ENCODE measurements at places on chromosomes 11 and 22.

DNA sequence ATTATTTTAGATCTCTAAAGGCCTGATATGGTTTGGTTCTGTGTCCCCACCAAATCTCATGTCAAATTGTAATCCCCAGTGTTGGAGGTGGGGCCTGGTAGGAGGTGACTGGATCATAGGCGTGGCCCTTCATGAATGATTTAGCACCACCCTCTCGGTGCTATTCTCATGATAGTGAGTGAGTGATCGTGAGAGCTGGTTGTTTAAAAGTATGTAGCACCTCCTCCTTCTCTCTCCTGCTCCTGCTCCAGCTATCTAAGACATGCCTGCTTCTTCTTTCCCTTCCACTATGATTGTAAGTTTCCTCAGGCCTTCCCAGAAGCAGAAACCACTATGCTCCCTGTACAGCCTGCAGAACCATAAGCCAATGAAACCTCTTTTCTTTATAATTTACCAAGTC is 114.1 kb downstream of the SERGEF start:
- no peak for DNase-seq

DNA sequence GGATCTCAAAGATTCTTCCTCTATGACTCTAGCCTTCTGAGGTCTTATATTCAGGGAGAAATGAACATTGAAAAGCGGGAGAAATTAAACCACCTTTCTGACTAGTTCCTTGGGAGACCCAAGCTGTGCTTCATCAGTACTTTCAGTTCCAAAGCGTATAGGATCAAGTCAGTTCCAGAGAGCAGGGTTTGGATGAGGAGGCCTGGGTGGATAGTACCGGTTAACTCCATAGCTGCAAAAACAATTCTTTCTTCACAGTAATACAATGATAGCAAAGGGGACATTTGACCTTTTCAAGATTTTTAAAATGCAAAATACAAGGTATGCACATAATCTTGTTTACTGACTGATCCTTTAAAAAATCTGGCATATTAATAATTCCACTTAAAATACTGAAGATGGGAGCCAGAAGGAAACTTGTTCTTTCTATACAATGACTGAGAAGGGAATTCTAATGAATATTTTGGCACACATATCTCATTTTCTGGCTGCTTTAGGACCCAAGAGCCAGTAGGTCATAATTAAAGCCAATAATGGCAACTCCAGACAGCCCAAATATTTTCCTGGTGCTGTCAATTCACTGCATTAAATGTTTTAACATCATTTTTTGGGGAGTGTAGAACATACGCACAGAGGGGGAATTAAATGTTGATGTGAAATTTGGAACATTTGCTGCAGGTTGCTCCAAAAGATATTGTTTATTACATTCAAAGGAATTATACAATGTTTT is 16.0 kb downstream of the ADM start:
- DNase-seq: no peak

DNA sequence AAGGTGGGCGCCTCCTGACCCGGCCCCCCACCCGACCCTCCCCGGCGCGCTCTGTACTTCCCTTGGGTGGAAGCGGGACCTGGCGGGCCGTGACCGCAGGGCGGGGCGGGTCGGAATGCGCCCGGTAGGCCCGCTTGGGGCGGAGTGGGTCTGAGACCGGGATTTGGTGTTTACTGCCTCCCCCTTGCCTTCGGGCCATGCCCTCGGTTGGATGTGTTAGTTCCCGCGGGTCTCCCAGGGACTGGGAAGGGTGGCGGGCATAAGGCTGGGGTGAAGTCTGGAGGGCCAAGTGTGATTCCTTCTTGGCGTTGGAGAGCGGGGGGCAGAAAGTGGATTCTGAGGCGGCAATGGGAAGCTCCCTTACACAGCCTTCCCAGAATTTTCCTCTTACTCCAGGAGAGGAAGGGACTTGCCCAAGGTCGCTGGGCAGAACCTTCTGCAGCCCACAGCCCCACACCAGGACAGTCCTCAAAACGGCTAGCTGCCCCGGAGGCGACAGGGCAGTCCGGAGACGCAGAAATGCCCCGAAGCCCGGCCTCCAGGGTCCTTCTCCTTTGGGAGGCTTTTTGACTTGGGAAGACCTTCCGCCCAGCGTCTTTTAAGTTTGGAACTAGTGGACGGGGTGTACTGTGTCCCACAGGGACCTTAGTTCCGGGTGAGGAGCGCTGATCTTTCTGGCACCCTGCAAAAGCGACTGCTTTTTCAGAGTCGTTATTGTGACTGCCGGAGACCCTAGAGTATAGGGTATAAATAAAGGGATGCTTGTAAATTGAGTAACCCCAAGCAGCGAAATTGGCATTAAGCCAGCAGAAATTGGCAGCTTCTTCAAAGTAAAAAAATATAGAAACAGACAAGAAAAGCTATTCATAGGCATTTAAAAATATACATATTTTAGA is 647 bp downstream of the SWAP70 start:
- DNase-seq: peak; percentile 44

DNA sequence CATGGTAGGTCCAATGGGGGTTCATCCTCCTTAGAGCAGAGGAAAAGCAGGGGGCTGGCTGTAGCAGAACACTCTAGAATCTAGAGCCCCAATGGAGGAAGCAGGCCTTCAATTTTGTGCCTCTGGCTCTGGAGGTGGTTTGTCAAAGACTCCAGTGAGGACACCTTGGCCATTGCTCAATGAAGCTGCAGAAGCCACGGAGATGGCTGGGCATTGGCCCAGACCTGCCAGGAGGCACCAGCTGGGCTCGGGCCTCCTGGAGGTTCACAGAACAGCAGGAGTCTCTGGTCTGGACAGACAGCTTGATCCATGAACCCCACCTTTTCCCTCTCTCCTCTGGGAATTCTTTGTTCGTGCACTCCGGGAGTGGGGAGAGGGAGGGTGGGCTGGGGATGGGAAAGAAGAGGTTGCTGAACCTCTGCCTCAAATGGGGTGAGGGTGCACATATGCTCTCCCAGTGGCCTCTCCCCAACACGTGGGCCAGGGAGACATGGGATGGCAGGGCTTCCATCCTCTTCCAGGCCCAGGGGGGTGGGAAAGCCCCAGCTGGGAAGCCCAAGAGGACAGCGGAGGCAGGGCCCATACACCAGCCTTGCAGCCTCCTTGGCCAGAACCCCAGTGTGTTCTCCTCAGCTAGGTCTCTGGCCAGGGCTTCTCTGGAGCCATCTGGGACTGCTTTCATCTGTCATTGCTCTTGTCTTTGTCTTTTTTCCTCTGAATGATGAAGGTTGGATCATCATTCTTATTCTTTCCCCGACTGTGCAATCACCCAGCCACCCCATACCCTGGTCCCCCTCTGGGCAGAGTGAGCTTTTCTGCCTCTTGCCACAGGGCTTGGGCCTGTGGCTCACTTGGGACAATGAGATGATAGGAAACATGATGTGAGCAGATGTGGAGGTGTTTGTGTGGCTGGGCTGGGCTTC is 1019.4 kb downstream of the BRD1 start:
- DNase-seq: no peak

DNA sequence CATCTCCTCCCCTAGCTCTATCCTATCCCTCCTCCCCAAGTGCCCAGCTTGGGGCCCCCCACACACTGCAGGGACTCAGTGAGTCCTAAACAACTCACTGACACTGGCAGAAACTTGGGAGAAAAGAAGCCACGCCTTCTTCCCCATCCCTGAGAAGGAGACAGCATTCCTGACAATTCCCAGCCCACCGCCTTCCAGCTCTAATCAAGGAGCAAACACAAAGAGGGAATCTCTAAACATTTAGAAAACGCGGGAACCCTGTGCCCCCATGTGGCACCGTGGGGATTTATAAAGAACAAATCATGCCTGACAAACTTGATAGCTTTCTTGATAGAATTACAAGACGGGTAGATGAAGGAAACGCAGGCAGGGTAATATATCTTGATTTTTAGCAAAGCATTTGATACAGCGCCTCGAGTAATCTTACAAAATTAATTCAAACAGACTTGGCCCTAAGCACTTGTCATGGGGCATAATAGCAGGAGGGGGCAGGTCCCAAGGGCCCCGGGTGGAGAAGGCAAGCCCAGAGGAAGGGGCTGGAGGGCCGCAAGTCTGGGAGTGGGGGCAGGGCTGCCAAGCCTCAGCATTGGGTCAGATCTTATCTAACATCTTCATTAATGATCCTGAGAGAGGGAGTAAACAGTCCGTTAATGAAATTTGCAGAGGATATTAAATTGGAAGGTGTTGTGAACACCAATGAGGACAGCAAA is 4.5 kb downstream of the CHST1 start:
- DNase-seq: no peak

GRCh38 chr22:43883012-43883661 is 8.7 kb downstream of the PNPLA5 start:
- peak; percentile 53 for DNase-seq

DNA sequence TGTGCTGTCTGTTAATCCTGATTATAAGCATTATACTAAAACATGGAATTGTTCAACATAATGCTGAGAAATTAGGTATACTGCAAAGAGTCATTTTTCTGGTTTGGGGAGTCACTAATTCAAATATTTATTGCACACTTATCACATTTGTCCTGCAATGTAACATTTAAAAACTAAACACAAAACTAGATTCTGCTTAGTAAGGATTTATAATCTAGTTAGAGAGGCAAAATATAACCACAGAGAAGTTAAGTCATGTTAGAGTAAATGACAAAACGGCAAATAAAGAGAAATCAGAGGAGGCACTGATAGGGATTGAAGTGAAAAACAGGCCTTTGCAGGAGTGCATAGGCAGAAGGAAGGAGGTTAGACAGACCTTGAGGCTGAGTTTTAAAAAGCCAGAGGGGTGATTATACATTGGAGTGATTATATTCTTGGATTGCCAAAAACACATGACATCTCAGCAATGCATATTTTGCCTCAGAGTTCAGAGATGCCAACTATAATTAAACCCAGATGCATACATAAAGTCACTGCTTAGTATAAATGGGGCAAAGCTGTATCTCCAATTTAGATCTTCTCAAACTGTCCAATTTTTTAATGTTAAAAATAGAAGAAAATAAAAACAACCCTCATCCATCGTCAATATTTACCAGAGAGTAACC is 49.7 kb downstream of the CCDC34 start:
- DNase-seq: peak; percentile 73

- DNase-seq: no peak
Measured at GRCh38 chr22:20545681-20546521, 38.5 kb downstream of the MED15 start.

GRCh38 chr11:83948200-83948599 is 662.0 kb upstream of the CCDC90B start:
- no peak for DNase-seq

GRCh38 chr11:120078397-120078796 is 59.5 kb downstream of the TRIM29 start:
- DNase-seq: no peak

DNA sequence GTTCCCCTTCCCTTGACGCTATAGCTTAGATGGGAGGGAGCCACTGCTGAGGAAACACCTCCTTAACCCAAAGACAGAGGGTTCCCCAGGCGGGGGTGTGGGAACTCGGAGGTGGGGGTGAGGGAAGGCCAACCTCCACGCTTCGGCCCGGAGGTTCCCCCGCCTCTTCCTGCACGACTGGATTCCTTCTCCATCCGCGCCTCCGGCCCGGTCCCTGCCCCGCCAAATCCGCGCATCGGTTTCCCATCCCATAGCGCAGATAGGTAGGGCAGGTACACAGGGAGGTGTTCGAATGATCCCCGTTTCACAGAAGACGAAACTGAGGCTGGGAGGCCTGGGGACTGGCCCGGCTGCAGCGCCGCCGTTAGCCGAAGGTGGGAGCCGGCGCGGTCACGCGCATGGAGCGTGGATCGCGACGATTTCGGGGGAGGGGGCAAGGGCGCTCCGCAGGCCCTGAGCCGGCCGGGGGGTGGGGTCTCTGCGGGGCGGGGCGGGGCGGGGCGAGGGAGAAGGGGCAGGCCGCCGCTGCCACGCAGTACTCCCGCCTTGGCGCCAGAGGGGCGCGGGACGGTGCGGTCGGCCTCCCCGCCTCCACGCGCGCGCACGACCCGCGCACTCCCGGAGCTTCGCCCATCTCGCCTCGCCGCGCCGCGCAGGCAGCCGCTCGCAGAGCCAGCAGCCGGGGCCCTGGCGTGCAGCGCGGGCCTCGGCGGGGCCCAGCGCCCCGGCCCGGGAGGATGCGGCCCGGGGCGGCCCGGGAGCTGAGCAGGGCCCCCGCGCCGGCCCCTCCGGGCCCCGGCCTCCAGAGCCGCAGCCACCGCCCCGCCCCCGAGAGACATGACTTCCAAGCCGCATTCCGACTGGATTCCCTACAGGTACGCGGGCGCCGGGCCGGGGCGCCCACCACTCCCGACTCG is at the start of gene TUB:
TUB (plus strand) TSS at position 538 of the 917 bp plus-strand sequence; CDS start at position 838, 300 bp downstream.
- DNase-seq: peak; percentile 44
